ENCODE measurements at places on chromosomes 12 and 14. TPM values are rescaled to one million over a fixed set of nuclear protein-coding genes. Genes with fewer than 3 reads are reported as not detected.

- no peak for DNase-seq
Observed at GRCh38 chr12:105357162-105357691, 26.7 kb downstream of the C12orf75 start.

DNA sequence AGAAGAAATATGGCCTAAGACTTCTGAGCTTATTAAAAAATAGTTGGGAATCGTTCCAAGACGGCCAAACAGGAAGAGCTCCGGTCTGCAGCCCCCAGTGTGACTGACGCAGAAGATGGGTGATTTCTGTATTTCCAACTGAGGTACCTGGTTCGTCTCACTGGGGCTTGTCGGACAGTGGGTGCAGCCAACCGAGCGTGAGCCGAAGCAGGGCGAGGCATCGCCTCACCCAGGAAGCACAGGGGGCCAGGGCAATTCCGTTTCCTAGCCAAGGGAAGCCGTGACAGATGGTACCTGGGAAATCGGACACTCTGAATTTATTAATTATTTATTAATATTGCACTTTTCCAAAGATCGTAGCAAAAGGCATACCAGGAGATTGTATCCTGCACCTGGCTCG is 857.8 kb downstream of the C12orf50 start:
- no peak for DNase-seq

The TMEM253 gene
- 0.47 TPM for total RNA-seq

The ZDHHC22 gene
- not detected for total RNA-seq
